ENCODE measurements at places on chromosomes 11 and 22.

DNA sequence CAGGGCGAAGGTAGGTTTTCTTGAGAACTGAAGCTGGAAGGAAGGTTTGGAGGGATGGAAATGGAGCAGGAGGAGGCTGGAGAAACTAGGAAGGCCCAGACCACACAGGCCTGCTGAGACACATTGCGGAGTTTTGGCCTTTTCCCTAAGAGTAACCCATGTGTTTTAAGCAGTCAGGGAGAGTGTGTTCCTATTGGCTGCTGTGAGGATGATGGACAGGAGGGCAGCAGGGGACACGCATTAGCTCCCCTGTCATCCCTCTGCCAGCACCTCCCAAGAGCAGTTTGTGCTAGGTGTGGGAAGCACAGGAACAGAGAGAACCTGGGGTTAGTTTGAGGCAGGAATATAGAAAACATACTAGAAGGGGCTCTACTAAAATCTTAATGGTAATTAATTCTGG lies 842.1 kb downstream of the TBC1D22A start:
- DNase-seq: no peak

DNA sequence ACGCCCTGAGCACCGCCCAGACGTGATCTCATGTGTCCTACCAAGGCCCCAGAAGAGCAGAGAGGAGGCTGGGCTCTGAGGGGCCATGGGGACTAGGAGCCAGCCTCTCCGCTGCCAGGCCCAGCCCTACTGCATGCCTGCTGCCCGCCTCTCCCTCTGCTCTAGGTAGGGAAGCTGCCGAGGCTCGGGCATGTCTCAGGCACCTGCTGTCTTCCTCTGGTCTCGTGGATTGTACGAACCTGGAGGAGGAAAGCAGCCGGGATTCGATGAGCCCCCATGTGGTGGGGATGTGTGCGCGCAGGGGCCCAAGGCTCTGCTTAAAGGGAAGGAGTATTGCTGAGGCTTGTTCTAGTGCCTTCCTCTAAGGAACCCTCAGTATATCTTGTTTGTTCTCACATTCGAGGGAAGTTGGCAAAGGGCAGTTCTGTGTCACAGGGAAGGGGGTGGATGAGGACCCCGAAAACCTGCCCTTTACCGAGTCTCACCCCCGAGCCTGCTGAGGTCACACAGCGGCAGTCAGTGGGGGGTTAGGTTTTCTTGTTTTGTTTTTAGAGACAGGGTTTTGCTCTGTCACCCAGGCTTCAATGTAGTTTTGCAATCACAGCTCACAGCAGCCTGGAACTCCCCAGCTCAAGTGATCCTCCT lies 21.2 kb downstream of the DAGLA start:
- no peak for DNase-seq

DNA sequence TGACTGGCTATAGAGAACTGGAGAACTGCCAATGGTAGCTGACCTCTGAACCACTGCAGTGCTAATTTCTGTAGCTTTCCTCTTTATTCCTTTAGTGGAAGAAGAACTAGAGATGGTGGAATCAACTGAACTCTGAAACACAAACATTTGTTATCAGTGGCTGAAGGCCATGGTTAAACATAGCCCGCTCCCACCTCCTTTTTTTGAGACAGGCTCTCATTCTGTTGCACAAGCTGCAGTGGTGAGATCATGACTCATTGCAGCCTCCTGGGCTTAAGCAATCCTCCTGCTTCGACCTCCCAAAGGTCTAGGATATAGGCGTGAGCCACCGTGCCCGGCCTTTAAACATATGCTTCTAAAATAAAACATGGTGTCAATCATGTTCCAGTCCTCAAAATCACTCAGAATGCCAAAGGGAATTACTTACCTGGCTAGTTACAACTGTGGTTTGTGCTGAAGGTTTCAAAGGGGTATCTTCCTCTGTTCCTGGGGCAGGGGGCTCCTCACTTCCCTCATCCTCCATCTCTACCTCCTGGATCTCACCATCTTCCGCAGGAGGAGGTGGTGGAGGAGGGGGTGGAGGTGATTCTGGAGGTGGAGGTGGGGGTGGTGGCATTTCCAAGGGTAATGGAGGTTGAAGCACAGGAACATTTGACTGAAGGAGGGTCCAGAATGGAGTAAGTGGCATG lies 9.0 kb upstream of the AGBL2 start:
- no peak for DNase-seq

- DNase-seq: no peak
These were observed 909.0 kb downstream of the BRD1 start for GRCh38 chr22:48918585-48919186.

GRCh38 chr11:119521551-119521950 lies 98.6 kb upstream of the THY1 start:
- no peak for DNase-seq

DNA sequence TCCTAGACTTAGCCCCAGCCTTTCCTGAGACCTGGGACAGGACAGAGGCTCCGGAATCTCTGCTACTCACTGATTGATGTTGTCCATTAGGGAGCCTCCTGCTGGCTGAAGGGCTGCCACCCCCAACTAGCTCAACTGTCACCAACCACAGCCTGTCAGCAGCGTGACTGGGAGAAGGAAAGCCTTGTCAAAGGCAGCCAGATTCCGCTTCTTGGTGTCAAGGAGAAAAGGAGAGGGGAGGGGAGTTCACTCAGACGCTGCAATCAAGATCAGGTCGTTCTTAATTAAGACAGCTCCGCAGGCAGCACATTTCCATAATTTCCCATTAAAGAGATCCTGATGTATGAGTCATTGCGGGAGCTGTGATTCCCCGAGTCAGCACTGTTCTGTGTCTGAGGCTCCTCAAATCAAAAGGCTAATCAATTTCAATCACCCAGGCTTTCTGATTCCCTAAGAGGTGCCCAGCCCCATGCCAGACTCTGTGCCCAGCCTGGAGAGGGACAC lies 152.8 kb upstream of the ZBED5 start:
- no peak for DNase-seq

DNA sequence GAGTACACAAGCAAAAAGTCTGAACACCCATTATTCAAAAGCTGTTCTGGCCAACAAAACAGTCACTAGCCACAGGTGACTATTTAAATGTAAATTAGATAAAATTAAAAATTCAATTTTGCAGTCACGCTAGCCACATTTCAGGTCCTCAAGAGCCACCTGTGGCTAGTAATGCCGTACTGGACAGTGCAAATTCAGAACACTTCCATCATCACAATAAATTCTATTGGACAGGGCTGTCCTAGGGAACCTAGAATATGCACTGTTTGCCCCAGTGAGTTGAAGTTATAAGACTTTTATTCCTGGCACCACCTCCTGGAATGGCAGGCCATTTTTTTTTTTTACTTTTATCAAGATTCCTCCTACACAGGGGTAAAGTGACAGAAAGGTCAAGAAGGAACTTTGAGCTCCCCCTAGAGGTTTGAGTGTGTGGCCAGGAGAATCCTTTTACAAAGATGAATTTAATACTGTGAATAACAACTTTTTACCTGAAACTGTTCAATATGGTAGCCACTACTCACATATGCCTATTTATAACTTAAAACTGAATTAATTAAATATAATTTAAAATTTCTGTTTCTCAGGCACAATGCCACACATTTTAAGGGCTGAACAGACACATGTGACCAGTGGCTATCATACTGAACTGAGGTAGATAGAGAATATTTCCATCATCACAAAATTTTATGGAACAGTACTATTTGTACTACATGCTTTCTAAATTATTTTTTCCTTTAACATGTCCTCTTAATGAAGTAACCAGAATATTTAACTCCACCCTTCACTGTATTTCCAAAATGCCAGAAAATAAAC lies 6.5 kb downstream of the MSANTD2 start:
- no peak for DNase-seq

DNA sequence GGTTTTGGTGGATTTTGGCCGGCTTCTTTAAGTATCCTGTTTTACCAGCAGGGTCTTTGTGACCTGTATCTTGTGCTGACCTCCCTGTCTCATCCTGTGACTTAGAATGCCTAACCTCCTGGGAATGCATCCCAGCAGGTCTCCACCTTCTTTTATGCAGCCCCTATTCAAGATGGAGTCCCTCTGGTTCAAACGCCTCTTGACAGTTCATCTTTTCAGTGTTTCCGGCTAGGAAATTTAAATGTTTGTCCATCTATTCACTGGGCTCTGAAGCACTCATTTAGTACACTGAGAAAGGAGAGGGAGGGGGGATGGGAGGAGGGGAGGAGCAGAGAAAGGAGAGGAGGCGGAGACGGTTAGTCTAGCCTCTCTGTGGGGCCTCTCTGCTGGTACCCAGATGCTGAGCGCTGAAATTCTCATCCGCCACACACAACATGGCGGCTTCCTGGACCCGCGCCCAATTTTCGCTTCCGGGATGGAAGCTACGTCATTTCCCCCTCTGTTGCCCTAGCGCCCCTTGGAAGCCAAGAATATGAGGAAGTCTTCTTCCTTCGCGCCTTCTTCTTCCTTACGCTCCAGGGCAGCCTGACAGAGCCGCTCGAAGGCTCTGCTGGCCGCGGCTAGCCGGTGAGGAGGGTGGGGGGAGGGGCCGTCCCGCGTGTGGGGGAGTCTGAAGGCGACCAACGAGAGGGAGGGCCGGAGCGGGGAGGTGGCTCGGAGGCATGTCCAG lies 69.0 kb upstream of the SYT13 start:
- DNase-seq: peak; percentile 84

DNA sequence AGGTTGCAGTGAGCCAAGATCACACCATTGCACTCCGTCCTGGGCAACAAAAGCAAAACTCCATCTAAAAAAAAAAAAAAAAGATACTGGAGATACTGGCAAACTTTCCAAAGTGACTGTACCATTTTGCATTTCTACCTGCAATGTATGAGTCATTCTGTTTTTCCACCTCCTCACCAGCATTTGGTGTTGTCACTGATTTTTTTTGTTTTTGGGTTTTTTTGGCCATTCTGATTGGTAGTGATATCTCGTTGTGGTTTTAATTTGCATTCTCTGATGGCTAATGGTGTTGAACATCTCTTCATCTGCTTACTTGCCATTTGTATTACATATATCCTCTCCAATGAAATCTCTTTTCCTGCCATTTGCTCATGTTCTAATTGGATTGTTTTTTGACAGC lies 12.0 kb upstream of the RBX1 start:
- no peak for DNase-seq

DNA sequence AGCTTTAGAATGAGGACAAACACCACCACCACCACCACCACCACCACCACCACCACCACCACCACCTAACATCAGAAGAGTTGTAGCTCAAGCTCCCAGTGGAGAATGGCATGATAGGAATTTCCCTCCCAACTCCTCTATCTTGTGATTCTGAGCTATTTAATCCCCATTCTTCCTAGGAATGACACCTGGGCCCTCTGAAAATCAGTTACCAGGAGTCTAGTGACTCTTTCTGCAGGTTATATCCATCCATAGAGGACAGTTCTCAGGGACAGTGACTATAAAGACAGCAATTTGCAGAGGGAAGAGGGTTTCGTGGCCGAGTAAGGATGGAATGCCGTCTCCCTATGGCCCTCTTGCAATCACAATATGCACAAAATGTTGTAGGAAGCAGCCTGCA lies 27.8 kb downstream of the MYH9 start:
- no peak for DNase-seq
